ENCODE measurements at places on chromosomes 5 and 9.

- DNase-seq = no peak
Observed at GRCh38 chr9:101736717-101737116, 1.7 kb downstream of the GRIN3A start.

GRCh38 chr5:52743970-52744369, 43.7 kb upstream of the ITGA1 start:
- no peak for DNase-seq

DNA sequence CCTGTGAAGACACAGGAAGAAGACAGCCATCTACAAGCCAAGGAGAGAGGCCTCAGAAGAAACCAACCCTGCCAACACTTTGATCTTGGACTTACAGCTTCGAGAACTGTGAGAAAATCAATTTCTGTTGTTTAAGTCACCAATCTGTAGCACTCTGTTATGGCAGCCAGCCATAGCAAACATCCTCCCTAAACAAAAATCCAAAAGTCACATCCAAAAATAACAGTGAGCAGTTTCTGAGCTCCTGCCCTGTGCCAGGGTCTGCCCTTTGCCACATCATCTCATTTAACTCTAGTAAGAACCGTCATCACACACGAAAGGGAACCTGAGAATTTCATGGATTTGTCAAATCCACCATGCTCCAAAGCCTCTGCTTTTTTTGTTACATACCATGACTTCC, 118.8 kb downstream of the TRIM36 start:
- DNase-seq = no peak

DNA sequence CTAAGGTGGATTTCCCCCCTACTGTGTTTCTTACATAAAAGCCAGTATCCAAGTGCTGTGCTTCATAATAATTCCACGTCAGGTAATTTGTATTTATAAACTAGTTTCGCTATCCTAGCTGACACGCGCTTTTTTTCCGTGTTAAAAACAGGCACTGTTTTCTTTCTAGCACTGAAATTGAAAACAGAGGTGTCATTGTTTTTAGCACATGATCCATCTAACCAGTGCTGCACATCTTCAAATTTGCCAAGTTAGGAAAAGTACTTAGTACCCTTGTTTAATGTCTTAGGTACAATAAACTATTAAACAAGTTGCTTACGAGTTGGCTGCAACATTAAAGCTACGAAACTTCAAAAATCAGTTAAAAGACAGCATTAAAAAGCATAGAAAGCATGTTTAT, 49.9 kb downstream of the JMY start:
- no peak for DNase-seq

DNA sequence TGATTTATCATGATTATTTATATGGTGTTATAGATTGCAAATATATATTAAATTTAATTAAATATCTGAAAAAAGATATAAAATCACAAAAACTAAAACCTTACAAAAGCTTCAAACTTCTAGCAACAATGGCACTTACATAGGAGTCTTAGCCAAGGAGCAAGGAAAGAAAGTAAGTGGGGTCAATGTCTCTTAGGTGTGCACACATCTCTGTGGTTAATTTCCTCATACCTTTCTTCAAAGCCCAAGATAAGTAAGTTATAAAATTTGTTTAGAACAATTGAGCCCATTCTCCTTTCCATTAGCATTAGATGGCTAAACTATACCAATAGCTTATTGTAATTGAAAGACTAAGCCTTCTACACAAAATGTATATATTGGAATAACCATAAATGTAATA, 161.6 kb upstream of the PDE4D start:
- no peak for DNase-seq

GRCh38 chr5:133538718-133539117, 73.6 kb downstream of the FSTL4 start:
- DNase-seq = no peak

DNA sequence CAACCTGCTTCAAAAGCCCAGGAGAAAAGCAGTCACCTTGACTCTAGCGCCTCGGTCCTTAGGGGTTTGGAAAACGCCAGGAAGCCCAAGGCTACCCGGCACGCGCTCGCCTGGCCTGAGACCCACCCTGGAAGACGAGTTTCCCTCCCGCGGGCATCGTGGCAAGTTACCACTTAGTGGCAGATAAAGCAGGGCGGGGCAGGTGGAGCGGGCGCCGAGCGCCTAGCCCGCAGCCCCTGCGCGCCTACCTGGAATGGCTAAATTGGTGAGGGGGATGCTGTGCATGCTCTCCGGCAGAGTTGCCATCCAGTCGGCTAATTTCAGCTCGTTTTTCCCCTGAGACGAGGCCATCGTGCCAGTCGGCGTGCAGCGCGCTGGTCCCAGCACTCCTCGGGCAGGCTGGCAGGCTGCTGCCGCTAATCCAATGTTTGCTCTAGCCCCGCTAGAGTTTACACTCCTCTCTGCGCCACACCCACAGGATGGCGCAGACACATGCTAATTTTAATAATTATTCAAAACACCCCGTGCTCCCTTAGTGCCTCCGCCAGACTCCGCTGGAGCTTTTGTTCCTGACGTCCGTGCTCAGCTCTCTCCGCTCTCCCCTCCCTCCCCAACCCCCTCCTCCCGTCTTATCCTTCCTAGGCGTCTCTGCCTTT, at the start of gene PLCXD3:
Gene PLCXD3, minus strand, starts transcription at position 426 of the 656 bp plus-strand sequence. Its CDS starts 75 bp downstream, at position 351.
- no peak for DNase-seq

DNA sequence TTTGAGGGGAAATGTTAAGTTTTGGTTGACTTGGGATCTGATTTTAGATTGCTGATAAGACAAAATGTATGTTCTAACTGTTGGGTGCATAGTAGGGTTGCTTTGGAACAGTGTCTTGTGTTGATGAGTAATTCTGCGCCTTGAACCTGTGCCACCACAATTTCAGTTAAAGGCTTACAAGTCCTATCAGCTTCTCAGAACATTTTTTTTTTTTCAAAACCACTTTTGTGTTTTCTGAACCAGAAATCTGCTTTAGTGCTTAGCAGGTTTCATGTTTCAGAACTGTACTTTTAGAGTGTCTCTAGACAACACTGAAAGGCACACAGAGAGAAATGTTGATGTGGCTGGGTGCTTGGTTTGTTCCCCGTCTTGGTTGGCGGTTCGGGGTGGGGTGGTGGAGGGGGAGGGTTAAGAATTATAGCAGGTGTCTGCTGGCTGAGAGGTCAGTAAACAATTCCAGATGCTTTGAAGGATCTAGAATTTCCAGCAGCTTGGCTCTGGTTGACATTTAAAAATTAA, 84.6 kb downstream of the ANKRD55 start:
- no peak for DNase-seq

- peak; percentile 2 for DNase-seq
Observed at GRCh38 chr9:17402309-17402708, 176.6 kb upstream of the SH3GL2 start.

GRCh38 chr5:131846536-131846935, 49.7 kb upstream of the FNIP1 start:
- no peak for DNase-seq

- no peak for DNase-seq
Observed at GRCh38 chr5:37991301-37992299, 151.8 kb upstream of the GDNF start.

DNA sequence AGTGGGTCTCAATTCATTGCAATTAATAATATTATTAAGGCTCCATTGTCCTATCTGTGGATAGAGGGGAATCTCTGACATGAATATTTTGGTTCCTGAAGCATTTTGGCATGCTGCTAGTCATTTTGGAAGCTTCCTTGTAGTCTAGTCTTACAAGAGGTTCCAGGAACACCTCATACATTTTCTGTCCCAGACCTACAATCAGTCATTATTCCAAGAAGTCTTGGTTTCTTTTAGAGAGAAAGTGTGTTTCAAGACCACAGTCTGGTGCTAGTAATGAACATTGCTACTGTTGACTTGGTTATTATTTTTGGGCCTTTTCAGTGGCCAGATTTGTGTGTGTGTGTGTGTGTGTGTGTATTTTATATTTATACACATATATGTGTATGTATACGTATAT, 98.9 kb downstream of the ERCC6L2 start:
- DNase-seq = no peak

DNA sequence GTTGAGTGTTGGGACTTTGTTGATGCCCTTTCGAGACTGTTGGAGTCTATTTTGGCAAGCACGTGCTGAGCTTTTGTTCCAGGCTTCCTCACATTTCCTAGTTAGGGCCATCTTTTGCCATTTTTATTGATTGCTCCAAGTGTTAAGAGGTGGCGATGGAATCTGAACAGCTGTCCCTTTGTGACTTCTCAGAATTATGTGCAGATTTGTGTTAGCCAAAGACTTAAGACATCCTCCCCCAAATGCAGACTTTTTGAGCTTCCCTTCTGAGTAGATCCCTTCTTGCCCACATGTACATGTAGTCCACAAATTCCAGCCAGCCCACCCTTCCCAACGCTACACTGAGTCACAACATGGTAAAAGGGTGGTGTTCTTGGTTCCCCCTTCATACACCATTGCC, 59.2 kb downstream of the SPIN1 start:
- no peak for DNase-seq

GRCh38 chr9:36332006-36332405, 68.1 kb downstream of the RNF38 start:
- DNase-seq = no peak

- no peak for DNase-seq
Observed at GRCh38 chr5:138966236-138966985, 91.3 kb upstream of the LRRTM2 start.

DNA sequence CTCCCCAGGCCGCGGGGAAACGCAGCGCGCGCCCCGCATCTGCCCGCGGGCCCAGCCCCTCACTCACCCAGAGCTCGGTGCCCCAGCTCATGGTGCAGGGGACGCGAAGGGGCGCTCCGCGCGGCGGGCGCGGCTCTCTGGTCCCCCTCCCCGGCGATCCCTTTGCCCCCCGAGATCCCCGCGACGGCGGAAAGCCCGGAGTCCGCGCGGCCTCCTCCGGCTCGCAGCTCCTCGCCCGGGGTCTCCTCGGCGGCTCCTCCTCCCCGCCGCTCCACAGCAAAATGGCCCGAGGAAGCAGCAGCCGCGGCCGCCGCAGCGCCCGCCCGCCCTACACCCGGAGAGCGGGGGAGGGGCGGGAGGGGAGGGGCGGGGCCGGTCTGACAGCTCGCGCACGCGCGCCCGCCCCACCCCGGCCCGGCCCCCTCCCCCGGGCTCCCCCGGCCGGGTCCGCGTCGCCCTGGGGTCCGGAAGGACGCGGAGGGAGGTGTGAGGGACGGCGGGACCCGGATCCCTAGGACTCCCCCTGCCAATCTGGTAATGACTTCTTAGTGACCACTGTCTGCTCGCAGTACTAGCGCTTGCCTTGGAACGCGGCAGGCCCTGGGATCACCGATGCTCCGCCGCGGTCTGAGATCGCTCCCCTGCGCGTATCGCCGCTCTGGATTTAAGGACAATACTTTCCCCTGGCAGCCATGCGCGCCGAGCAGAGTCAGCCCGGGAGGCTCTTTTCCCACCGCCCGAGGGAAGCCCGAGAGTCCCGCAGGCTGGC, at the start of gene FNBP1:
Gene FNBP1, minus strand, starts transcription at position 305 of the 769 bp plus-strand sequence. Its CDS starts 214 bp downstream, at position 91.
- no peak for DNase-seq

- DNase-seq = no peak
Observed at GRCh38 chr5:51598026-51598425, 214.8 kb downstream of the ISL1 start.

- no peak for DNase-seq
Observed at GRCh38 chr9:125984461-125984860, 237.3 kb downstream of the PBX3 start.

DNA sequence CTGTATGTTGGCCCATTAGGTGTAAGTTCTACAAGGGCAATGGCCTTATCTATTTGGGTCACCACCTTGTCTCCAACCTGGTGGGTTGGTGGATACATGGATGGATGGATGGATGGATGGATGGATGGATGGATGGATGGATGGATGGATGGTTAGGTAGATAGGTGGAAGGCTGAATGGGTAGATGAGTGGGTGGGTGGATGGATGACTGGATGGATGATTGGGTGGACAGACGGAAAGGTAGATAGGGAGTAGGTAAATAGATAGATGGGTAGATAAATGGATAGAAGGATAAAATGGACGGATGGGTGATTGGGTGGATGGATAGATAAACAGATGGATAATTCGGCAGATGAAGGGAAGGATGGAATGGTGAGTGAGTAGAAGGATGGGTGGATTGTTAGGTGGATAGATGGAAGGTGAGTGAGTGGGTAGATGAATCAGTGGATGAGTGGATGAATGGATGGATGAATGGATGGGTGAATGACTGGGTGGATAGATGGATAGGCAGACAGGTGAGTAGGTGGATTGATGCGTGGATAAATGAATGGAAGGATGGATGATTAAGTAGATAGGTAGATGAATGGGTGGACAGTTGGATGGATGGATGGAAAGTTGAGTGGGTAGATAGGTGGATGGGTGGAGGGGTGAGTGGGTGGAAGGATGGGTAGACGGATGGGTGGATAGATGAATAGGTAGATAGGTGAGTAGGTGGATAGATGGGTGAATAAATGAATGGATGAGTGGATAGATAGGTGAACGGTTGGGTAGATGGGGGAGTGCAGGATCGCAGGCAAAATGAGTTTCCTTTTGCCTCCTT, 83.1 kb upstream of the FBXW11 start:
- DNase-seq = no peak

- no peak for DNase-seq
Observed at GRCh38 chr5:41985945-41986695, 61.0 kb downstream of the FBXO4 start.
